ENCODE measurements at places on chromosomes 3 and 15.

DNA sequence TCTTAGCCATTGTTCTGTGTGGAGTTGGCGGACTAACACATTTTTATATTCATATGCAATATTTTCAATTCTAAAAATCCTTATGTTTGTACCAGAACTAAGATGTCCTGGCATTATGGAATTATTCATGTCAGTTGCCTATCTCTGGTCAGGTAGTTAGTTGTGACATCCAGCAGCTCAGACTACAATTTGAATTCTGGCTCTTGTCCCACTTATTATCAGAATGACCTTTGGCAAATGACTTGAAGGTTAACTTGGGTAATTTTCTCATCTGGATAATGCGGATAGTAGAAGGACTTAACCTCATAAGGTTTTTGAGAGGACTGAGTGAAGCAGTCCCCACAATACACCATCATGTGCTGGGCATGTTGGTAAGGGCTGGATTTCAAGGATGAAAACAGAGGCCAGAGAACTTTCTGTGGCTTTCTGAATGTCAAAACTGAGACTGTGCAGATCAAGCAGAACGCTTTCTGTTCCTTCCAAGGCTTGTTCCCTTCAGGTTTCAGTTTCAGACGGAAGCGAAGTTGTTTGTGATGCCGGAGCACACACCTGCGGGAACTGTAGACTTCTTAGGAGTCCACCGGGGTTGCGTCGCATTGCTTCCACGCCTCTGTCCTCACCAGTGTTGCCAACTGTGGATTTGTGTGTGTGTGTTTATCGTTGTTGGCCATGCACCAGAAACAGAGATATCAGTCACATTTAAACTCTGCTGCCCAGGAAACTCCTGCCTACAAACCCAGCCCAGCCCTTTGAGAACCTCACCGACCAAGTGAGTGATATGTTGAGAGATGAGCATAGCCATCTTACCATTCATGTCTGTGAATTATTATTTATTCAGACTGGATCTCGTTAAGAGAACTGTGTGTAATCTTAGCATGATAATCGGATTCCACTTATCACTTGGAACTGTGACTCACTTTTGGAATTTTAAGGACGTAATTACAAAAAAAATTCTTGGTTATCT, 76.0 kb downstream of the PTPRG start:
- peak; percentile 77 for DNase-seq

DNA sequence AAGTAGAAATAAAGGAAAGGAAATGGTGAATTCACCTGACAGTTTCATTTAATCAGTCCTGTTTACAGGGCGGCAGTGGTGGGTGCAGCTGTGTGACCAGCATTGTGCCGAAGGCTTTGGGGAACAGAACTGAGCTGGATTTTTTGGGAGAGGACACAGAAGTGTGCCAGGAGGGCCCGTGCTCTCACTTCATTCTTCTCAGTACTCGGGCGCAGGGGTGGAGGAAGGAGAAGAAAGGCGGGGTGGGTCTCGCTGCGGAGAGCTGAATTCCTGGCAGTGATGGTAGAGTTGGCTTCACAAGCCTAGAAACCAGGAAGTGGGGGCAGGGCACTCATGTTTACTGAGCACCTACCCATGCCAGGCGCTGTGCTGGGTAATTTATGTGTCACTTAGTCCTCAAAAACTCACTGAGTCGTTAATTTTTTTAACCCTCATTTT, 64.6 kb downstream of the CRTC3 start:
- peak; percentile 69 for DNase-seq

- no peak for DNase-seq
These were observed 59.1 kb upstream of the UMPS start for GRCh38 chr3:124671106-124671505.

GRCh38 chr15:73539212-73540128, 93.7 kb downstream of the NPTN start:
- no peak for DNase-seq

GRCh38 chr3:60337421-60337820, 913.8 kb downstream of the FHIT start:
- no peak for DNase-seq

DNA sequence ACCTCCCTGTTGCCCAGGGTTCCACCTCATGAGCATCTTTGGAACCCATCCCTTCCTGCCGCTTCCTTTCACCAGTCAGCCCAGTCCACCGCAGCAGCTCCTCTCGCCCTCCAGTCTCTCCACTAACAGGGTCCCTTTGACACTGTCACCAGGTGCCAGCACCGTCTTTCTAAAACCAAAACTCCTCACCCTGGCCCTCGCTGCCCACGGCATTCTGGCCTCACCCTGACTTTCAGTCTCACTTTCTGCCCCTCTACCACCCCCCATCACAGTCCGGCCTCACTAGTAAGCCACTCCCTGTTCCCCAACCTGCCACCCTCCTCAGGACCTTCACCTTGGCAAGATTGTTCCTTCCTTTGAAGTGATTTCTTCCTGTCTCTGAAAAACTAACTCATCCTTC, 4.2 kb downstream of the PPCDC start:
- no peak for DNase-seq

DNA sequence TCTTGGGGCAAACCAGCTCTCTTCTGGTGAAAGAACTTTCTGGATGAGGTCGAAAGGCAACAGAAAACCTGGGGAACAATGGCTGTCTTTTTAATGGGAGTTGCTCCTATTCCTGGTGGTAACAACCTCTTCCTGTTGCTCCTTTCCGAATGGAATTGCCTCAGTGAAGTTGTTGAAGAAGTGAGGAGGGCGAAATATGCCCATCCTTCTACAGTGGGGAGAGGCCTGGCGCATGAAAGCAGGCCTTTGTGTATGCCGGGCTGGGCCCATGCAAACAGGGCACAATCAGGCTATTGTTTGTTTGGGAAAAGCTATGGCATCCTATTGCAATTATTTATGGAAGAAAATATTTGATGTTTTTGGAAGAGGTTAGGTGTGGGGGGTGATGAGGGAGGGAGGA, 166.9 kb downstream of the IGF1R start:
- DNase-seq: no peak

- no peak for DNase-seq
These were observed 111.3 kb downstream of the CD47 start for GRCh38 chr3:107979538-107979937.

GRCh38 chr3:129182390-129183185, 1.1 kb downstream of the CNBP start:
- DNase-seq: peak; percentile 42

DNA sequence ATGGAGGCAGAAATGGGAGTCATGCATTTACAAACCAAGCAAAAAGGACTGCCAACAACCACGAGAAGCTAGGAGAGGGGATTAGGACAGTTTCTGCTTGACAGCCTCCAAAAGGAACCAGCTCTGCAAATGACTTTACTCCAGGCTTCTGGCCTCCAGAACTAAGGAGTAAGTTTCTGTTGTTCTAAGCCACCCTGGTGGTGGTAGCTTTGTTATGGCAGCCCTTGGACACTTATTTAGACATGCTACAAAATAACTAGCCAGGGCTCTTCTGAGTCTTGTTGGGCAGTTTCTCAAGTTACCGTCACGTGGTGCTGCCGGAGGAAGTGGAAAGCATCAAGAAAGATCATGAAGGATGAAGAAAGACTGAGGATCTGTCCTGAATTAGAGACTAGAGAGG, 386.5 kb downstream of the LRTM1 start:
- no peak for DNase-seq

- DNase-seq: peak; percentile 13
These were observed 669.0 kb downstream of the FHIT start for GRCh38 chr3:60582288-60582687.

DNA sequence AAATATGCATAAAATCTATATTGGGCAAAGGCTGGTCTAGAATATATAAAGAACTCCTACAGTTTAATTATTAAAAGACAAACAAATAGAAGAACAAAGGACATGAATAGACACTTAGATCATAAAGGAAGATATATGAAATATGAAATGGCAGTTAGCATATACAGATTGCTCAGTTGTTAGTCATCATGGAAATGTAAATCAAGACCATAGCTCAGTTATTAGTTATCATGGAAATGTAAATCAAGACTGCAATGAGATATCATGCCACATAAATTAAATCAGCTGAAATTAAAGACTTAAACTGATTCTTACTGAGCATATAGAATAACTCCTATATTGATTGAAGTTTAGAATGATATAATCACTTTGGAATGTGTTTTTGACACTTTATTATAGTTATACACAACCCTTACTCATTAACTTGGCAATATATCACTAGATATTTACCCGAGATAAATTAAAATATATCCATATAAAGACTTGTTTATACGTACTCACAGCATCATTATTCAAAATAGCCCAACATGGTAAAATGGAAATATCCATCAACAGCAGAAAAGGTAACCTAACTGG, 45.2 kb upstream of the GOLGA8B start:
- DNase-seq: no peak

GRCh38 chr15:74133694-74134386, 3.5 kb downstream of the ISLR2 start:
- DNase-seq: no peak

GRCh38 chr3:78255403-78255802, 1215.5 kb downstream of the ROBO2 start:
- peak; percentile 93 for DNase-seq

- no peak for DNase-seq
These were observed 15.2 kb upstream of the XIRP1 start for GRCh38 chr3:39207361-39208186.

GRCh38 chr3:88573472-88573871, 423.7 kb downstream of the C3orf38 start:
- no peak for DNase-seq

- peak; percentile 32 for DNase-seq
These were observed 254.8 kb upstream of the TPRG1 start for GRCh38 chr3:188916934-188917401.

Data from fibroblast of the aortic adventitia (primary cell).